ENCODE measurements at places on chromosomes 3 and 15. TPM values are rescaled to one million over a fixed set of nuclear protein-coding genes. Genes with fewer than 3 reads are reported as not detected.

SYNPR gene
- total RNA-seq = not detected

TBC1D23 gene
- 98.6 TPM for total RNA-seq

TRPM7 gene
- 64.0 TPM for total RNA-seq

CCDC80 gene
- total RNA-seq = 325 TPM

NOX5 gene
- 0.30 TPM for total RNA-seq

PTPRG gene
- 29.5 TPM for total RNA-seq

DNAH12 gene
- total RNA-seq = 0.37 TPM

FEZF2 gene
- not detected for total RNA-seq

AADAC gene
- total RNA-seq = 0.09 TPM

SPESP1 gene
- total RNA-seq = 6.0 TPM

SNX4 gene
- 26.1 TPM for total RNA-seq

KIF15 gene
- 5.8 TPM for total RNA-seq

CCDC39 gene
- total RNA-seq = not detected

SLC2A2 gene
- not detected for total RNA-seq

SLC9C1 gene
- 0.30 TPM for total RNA-seq

TM6SF1 gene
- 2.5 TPM for total RNA-seq

FANCI gene
- 25.3 TPM for total RNA-seq

MUSTN1 gene
- not detected for total RNA-seq

IMPG2 gene
- 0.59 TPM for total RNA-seq

EIF1B gene
- 18.5 TPM for total RNA-seq

TEX55 gene
- not detected for total RNA-seq
